ENCODE measurements at places on chromosomes 11 and 22.
A peak's percentile ranks its signal among the peaks of the same experiment; 100 is the strongest.

- DNase-seq = no peak
These were observed at the start of gene MMP10 for GRCh38 chr11:102780491-102780918. TSS of gene MMP10 (minus strand) at chr11:102780628. CDS start at chr11:102780591, 37 bp downstream.

GRCh38 chr11:19769820-19770219 is 57.2 kb downstream of the NAV2 start:
- no peak for DNase-seq

DNA sequence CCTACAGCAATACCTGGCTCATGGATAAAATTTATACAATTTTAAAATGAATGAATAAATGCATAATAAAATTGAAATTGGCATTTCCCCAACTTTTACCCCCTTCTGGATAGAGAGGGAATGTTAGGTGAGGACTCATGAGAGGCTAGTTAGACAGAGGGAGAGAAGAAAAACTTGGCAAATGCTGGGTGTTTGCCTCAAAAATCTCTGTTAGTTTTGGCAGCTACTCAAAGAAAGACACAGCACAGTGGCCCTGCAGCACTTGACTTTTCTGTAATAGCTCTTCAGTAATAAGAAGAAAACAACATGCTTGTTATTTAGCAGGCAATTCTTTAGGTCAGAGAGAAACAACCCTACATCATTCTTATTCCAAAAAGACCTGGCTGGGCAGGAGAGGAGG is 20.7 kb upstream of the IZUMO1R start:
- no peak for DNase-seq

DNA sequence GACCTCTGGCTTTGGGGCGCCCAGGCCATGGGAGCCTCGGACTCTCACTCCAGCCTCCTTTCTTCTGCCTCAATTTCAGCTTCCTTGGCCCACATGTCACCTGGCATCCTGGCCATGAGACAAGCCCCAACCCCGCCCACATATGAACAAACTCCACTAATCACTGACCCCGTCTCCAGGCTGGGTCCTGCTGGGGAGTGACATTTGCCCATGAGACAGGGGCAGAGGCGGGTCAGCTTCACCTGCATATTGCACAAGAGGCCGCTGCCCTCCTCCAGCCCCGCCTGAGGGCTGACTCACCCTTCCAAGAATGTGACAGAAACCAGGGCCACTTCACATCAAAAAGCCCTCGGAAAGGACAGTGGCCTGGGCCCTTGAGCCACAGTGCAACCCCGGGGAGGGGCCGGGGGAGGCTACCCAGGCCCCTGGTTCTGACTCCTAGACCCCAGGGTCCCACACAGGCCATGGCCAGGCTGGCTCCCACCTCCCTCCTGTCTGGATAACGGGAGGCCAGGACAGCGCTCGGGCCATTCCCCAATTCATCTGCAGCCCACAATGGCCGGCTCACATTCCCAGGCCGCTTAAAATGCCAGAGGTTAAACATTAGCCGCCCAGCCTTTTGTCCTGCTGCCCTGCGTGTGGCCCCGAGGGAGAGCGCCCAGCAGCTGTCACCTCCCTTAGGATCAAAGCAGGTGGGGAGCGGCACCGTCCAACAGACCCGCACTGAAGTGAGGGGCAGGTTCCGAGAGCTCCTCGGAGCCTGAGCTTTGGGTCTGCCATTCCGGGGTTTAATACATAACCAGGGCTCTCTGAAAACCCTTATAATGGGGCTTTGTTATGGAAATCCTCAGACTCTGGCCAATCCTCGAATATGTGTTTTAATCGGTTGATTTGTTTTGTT is 42.3 kb downstream of the TRMU start:
- no peak for DNase-seq

DNA sequence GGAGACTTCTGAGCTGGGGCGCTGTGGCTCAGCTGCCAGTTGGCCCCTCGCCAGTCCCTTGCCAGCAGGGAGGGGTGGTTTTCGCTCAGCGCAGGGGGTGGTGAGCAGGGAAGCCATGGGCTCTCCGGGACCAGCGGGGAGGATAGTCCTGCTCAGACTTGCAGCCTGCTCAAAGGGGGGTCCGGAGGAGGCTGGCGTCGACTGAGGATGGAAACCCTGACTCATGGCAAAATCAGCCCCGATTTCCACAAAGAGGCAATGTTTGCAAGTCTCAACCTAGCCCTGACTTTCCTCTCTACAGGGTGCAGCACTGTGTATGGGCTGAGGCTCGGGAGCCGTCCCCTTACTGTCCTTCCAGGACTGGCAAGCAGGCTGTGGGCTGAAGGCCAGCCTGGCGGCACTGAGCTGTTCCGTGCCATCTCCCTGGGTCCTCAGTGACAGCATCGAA is 35.1 kb downstream of the FBLN1 start:
- no peak for DNase-seq

- no peak for DNase-seq
These were observed 34.4 kb downstream of the CYP2R1 start for GRCh38 chr11:14857621-14858020.

- DNase-seq = no peak
These were observed 196.9 kb downstream of the ADAMTS15 start for GRCh38 chr11:130645164-130645842.

GRCh38 chr11:94873916-94874540 is 99.3 kb downstream of the CWC15 start:
- no peak for DNase-seq

GRCh38 chr22:24051568-24051967 is 40.5 kb downstream of the CABIN1 start:
- DNase-seq = no peak

GRCh38 chr11:117837070-117837776 is 12.7 kb upstream of the FXYD2 start:
- DNase-seq = no peak

GRCh38 chr11:131810541-131810940 is 440.1 kb downstream of the NTM start:
- DNase-seq = no peak

DNA sequence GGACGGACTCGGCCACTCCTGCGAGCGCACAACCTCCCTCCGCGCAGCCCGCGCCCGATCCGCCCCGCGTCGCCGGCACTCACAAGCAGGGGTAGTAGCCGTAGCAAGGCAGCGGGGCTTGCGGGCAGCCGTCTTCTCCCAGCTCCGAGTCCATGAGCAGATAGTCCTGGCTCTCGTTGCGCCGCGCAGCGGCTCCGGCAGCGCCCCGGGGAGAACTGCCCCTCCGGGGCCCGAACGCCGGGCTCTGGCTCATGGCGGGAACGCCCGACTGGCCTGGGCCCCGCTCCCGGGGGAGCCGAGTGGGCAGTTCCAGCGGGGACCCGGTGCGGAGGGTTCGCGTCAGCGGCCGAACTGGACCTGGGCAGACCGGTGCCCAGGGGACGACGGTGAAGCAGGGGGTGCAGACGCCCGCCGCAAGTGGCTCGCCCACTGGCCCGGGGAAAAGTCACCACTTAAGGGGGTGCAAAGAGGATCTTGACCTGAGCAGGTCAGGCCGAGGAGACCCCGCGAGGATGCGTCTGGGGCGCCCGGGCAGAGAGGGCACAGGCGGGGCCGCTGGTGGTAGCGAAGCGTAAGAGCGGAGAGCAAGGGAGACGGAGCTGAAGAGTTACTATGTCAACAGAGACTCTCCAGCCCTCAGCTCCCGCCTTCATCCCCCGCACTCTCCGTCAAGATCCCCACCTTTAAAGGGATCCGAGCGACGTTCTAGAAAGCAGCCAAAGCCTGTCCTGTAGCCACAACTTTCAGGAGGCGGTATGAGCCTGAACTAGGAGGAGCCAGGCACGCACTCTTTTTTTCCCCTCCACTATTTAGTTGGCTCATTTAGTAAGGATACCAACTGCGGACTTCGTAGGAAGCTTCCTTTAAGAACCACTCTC is at the start of gene TRPC6:
Gene TRPC6, minus strand, starts transcription at position 757 of the 878 bp plus-strand sequence. Its CDS starts 504 bp downstream, at position 253.
- no peak for DNase-seq

- DNase-seq = peak; percentile 33
These were observed at the start of gene PARVA for GRCh38 chr11:12377106-12377823. TSS of gene PARVA (plus strand) at chr11:12377571. CDS start at chr11:12377648, 77 bp downstream.

- DNase-seq = no peak
These were observed 155.8 kb upstream of the POU2AF2 start for GRCh38 chr11:111089759-111090158.

- no peak for DNase-seq
These were observed 5.7 kb downstream of the C11orf54 start for GRCh38 chr11:93747122-93747521.

- no peak for DNase-seq
These were observed 35.6 kb downstream of the AMPD3 start for GRCh38 chr11:10490398-10491241.

Data from cortex of kidney (tissue), 1 donor.